Activated CD4-positive, alpha-beta T cell treated with anti-CD3 and anti-CD28 coated beads, Interleukin-2, amount 10 ng/mL, durations not matched to agents 7 days and 5 days (primary cell): ENCODE measurements at places on chromosomes 12 and 14.
A peak's percentile ranks its signal among the peaks of the same experiment; 100 is the strongest.

DNA sequence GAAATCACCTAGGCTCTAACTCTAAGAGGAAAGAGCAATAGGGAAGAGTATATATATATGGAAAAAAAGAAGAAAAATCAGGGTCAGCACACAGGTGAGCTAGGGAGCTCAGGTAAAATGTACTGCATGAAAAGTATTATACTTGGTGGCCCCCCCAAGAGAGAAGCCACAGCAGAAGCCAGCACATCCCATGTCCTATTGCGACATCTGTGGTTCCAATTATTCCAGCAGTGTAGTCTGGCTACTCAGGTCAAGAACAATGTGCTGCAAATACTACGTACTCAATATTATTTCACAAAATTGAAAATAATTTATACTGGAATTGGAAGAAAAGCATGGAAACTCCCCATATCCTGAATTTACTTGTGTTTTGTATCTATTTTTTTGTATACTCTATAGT is 85.5 kb downstream of the CEP83 start:
- no peak for DNase-seq

DNA sequence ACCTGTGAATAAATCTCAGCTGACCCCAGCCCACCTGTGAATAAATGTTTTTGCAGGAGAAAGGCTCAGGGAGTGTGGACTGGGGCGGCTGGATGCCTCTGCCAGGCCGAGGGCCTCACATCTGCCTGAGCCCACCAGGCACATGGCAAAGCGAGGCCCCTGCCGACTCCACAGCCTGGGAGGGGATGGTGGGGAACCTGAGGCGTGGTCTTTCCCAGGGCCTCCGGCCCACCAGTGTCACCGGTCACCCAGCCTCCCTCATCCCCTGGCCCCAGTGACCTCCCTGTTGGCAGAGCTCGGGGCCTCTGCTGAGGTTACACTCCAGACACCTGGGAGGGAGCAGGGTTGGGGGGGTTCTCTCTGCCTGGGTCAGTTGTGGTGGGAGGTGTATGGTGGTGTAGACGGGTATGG is 8.2 kb downstream of the NOC4L start:
- no peak for DNase-seq

DNA sequence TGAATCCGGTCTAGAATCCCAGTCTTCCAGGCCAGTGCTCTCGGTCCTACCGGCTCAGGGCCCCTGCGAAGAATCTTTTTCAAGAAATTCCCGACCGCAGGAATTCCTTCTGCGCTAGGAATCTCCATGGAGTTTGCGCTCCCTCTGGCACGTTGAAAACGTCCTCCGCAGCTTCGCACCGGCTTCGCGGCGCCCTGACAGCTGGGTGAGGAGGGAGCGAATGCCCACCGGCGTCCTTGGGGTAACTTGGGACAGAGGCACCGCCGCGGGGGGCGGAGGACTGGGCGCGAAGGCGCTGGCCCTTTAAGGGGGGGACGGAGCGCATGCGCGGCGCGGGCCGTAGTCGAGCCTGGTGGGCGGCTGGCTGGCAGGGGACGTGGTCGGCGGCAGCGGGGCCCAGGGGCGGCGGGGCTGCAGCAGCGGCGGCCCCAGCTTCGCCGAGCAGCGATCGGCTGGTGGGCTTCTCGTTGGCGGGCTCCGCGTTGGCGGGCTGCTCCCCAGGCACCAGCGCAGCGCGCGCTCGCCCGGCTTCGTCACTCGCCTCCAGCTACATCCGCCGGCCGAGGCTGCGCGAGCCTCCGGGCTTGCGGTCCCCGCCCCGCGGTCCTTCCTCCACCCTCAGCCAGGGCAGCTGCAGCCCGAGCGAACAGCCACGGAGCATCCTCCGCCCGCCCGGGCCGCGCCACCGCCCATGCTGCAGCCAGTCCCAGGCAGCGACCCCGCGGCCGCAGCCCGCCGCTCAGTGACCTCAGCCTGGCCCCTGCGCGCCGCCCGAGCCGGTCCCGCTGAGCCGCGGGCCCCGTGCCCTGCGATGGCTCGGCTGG is at the start of gene VASH1:
Gene VASH1 (plus strand): TSS at position 333 of the 824 bp plus-strand sequence. CDS start 1,354 bp downstream, outside the sequence.
- peak; percentile 52 for DNase-seq

DNA sequence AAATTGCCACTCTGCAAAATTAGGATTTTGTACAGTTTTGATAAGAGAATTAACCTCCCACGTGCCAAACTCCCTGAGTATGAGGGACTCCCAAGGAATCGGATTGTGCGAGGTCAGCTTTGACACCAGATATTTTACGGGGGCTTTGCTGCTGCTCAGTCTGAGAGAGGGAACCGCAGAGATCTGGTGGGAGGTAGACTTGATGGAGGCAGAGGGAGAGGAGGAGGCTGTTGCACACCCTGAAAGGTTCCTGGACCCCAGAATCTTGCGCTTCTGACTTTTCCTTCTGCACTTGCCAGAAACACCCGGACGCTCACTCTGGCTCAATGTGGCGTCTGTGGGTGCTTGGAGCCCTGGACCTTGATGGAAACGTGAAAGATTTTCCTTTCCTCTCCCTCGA is 83.9 kb downstream of the PAPOLA start:
- no peak for DNase-seq

- DNase-seq: peak; percentile 80
Observed at GRCh38 chr14:32073537-32074189, 3.4 kb upstream of the ARHGAP5 start.

DNA sequence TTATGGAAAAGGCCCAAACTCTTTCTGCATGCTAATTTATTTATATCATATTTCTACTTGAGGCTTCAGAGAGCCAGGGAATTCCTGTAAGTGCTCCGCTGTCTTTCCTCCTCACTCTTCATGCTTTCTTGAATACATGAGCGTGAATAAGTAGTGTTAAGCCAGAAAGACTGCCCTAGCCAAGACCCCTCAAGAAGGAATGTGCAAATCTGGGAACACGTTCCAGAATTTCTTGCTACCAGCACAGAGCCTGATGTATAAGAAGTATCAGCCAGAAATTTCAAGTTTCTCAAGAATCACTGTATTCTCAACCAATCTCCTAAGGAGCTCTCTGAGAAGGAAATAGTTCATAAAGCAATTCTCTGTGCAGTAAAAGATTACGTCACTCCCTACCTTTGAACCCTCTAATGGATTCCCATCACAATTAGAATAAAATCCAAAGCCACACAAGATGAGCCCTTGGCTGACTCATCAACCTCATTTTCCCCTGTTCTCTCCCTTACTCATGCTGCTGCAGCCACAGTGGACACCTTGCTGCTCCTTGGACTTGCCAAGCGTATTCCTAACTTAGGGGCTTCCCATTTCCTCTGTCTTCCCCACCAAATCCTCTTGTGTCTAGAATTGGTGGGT is 6.9 kb upstream of the TSPAN8 start:
- DNase-seq: no peak

GRCh38 chr12:32534698-32535097 is 135.3 kb downstream of the FGD4 start:
- DNase-seq: no peak

DNA sequence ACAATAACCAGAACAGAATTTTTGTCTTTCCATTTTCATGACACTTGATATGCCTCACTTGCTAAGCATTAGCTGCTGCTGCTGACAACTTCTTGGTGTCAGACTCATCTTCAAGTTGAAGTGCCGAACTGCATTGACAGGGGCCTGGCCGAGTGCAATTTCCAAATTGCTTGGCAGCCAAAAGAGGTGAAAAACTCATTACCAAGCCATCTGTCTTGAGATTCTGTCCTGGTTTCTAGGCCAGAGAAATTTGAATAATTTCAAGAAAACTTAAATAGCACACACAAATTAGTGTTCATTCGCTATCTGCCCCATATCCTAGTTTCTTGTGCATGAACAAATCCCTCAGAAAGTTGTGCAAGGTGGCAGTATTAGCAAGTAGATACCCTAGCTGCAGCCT is 165.3 kb upstream of the RASSF8 start:
- no peak for DNase-seq

GRCh38 chr12:95473231-95473883 is 595 bp upstream of the METAP2 start:
- peak; percentile 31 for DNase-seq

DNA sequence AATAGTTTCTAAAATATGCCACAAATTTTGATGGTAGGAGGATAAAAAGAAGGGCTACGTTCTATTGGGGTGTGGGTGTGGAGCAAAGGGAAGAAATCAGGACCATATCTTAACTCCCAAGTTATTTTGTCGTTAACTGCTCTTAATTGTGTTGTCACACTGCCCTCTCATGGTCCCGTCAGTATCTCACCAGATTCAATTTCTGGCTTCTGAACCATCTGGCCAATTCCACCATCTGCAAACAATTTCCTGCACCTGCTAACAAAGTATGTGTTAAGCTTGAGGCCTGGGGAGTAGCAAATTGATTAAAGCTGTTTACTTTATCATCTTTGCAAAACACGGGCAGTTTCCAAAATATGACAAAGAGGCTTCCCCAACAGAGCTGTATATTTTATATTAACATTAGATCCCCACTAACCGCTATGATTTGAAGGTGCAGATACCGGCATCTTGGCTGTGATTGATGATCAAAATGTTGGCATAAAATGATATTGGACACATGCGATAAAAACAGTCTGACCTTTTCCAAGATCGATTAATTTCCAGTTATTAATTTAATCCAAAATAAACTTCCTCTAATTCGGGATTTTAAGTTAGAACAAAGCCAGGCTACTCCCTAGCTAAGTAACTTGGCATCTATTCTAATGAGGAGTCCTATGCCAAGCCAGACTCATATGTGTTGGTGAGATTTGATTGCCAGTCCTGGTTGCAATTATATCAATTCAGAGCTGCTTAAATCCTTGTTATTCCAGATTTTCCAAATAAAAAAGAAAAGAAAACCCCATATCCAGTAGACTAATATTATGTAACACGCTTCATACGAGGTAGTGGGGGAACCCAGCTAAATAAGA is 6.9 kb upstream of the DNM1L start:
- DNase-seq: peak; percentile 49

DNA sequence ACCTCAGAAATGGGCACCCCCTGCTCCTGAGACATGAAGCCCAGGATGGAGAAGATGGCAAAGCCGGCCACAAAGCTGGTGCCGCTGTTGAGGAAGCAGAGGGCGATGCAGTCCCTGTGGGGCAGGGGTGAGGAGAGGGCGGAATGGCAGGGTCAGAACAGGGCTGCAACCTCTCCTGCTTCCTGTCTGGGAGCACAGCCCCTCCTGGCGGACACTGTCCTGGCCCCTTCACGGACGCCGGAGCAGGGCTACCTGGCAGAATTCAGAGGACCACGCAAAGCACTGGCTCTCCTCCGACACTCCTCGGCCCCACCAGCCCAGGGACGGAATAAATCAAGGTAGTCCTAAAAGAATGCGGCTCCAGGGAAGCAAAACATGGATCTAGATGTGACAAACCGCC is 12.4 kb upstream of the SLC6A12 start:
- DNase-seq: no peak

DNA sequence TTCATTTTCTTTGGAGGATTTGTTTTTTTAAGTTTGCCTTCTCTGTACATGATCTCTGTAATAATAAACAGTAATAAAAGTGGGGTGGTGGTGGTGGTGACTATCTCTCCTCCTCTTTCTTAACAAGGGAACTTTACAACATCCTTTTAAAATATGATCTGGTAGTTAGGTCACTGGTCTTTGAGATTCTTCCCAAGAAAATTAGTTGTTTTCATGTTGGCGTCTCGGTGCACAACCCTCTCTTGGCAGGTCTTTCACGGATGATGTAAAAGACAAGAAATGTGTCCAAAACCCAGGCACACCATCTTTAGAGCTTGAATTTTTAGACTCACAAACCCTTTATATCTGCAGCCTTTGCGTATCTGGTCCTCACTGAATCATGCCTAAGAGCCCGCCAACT is 488.5 kb upstream of the TBX3 start:
- DNase-seq: no peak

- DNase-seq: no peak
Observed at GRCh38 chr12:49813131-49813530, 15.1 kb downstream of the NCKAP5L start.

DNA sequence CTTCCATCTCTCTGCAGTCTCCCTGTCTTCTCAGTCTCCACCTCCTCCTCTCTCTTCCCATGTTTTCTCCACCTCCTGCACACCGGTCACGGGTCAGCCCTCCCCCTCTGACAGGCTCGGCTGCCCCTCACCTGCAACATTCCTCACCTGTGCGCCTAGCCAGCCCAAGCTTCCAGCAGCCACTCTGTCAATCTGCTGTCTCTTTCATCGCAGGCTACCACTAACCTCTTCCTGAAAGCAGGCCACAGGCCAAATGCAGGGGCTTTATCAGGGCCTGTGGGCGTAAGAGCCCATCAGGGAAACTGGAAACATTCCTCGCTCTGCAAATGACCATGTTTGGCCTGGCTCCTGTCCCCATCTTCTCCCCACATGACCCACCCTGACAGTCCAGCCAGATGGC is 34.5 kb downstream of the CMKLR1 start:
- DNase-seq: no peak

DNA sequence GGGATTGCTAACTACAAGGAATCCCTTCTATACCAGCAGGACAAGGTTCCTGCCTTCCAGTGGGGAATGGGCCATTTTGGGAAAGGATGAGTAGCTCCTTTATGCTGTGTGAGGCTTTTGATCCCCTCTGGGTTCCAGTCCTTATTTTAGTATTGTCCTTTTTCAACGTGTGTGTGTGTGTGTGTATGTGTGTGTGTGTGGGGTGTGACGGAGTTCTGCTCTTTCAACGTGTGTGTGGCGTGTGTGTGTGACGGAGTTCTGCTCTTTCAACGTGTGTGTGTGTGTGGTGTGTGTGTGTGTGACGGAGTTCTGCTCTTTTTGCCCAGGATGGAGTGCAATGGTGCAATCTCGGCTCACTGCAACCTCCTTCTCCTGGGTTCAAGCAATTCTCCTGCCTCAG is 27.4 kb downstream of the RAB35 start:
- no peak for DNase-seq

DNA sequence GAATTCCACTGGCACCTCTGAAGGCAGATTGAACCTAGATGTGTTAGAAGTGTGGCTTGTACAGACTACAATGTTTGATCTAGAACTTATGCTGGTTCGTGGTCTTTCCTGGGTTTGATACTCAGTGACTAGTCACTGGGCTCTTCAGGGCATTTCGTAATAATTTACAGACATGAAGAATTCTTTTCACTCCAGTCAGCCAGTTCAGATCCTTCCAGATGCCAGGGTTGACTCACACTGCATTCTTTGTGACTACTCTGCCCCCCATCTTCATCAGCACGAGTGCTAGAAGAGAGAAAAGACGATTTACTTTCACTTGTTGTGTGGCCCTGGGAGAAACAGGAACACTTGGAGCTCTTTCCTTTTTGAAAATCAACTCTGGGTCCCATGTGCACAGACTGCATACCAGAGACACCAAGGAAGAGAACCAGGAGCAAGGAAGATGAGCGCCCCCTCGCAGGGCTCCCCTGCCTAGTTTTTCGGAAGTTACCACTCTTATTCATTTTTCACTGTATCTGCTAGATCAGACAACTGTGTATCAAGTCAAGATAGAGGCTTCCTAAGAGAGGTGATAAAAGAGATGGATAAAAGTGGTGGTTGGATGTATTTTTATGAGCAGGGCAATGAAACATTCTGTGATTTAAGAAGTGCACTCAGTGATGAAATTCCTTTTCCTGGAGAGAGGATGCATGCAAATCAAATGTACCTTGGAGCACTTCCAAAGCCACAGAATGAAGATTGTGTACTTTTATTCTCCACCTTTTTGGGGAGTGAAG is 33.5 kb upstream of the EVL start:
- no peak for DNase-seq

GRCh38 chr12:89064780-89065179 is 287.5 kb downstream of the DUSP6 start:
- no peak for DNase-seq
